ENCODE measurements at places on chromosomes 7 and 10. TPM values are rescaled to one million over a fixed set of nuclear protein-coding genes. Genes with fewer than 3 reads are reported as not detected.
A peak's percentile ranks its signal among the peaks of the same experiment; 100 is the strongest.

Gene AKR1C2
- 25.5 TPM for total RNA-seq

Gene EBLN1
- total RNA-seq = not detected

Gene CYP2E1
- total RNA-seq = 1.00 TPM

DNA sequence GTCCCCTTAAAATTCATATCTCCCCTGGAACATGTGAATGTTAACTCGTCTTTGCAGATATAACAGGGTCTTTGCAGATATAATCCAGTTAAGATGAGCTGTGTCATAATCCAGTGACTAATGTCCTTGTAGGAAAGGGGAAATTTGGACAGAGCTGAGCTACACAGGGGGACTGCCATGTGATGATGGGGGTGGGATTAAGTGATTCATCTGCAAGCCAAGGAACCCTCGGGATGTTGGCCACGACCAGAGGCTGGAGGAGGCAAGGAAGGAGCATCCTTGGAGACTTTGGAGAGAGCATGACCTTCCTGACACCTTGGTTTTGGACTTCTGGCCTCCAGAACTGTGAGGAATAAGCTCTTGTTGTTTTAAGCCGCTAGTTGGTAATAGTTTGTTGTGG lies 153.9 kb upstream of the PCBD1 start:
- no peak for DNase-seq

DNA sequence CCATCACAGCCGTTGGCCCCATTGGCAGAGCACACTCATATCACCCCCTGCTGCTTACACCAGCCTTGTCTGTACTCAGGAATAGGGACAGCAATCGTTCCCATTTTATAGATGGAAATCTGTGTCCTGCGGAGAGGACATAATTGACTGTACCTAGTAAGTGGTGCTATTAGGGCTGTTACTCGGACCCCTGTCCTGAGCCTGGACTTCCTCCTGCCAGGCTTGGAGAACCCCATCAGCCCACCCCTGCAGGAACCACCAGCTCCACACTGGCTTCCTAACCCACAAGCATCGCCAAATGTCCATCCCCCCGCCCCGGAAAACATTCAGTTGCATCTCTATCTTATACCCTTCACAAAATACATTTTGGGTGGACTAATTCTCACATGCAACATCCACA lies 139.8 kb upstream of the RET start:
- DNase-seq = no peak

DNA sequence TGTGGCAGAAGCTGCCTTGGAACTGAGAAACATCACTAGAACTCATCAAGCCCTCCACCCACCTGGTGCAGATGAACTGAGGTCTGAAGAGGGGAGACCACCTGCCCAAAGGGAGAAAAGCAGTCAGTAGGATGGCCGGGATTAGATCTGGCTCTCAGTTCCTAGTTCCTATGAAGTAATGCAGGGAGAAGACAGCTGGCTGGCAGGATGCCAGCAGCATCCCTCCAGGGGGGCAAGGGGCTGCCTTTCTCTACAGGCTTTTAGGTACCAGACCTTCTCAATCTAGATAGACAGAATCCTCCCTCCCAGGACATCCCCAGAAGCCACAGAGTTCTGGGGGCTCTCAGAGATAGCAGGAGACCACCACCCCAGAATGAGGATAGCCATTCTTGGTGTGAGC lies 7.8 kb downstream of the CRHR2 start:
- peak; percentile 25 for DNase-seq

GRCh38 chr7:99078416-99078815 lies 65.5 kb downstream of the SMURF1 start:
- no peak for DNase-seq

DNA sequence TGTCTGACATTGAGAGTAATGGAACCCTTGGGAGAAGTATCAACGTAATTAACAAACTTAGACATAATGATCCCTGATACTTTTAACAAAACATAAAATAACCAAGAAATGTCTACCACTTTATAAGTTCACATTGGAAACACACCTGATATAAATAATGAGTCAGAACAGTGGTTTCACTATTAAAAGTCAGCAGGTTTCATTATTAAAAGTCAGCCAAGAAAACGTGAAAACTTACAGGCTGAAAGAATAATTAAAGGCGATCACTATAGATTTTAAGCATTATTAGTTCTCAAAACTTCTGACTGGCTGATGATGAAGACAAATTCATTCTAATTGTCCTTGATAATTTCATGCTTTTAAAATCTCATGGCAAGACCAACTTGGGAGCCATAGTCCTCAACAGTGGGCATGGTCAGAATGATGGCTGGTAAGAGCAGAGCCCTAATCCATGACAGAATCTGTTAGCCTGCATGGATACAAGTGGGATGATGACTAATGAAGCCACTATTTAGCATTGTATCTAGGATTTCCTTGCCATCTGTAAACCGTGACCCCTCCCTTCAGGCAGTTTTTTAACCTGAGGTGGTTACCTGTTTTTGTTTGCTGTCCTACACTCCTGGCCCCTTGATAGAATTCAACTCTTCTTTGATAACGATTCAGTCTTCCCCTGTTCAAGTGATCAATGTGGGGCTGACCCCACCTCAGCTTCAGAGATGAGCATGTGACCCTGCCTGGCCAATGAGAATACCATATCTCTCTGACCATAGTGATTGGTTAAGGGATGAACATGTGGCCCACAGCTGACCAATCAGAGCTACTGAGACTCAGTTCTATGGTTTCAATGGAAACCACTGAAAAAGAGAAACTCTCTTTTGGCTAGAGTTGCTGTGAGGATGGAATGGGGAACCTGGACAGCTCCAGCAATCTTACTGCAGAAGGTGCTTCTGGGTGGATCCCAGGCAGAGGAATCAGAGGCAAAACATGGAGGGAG lies 151.0 kb downstream of the PLPP4 start:
- no peak for DNase-seq

DNA sequence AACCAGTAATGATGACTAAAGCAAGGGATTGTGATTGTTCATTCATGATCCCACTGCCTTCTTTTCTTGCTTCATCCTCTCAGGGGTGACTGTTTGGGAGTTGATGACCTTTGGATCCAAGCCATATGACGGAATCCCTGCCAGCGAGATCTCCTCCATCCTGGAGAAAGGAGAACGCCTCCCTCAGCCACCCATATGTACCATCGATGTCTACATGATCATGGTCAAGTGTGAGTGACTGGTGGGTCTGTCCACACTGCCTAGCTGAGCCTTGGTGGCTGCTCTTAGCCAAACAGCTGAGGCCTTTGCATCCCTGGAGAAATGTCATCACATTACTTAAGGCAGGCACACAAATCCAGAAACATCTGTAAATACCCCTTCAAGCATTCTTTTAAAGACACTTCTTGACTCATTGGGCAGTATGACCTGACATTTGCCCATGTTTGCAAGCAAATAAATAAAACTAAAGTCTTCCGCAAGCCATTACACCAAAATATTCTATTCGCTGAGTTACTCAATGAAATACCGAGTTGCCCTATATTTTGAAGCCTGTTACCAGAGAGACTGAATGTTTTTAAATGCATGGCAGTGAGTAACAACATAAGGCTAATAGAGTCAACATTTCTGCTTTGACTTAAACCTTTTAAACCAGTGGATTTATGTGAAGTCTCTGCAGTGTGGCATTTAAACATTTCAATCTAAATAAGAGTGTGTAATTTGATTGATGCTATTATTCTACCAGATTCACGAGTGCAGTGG lies 166.3 kb upstream of the LANCL2 start:
- no peak for DNase-seq

GRCh38 chr7:27164045-27164366 lies 1.3 kb downstream of the HOXA9 start:
- no peak for DNase-seq

DNA sequence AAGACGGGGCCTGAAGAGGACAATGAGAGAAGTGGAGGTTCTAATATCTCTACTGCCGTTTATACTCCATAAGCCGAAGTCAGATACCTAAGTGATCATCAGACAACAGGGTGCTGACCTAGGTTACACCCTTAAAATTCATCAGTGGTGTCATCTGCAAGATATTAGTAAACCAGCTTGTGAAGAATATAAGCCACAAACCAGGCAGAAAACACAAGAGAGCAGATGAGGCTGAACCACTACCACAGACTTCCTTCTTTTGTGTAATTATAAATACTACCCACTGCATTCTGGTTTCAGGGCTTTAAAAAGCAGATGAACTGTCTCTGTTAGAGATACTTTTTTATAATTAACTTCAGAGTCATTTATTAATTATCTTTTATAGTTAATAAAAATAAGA lies 69.0 kb upstream of the LRRC17 start:
- no peak for DNase-seq

All from Right ventricle myocardium superior (tissue), 1 donor.